ENCODE measurements at places on chromosomes 5 and 9.

GRCh38 chr9:74777136-74777879 is 110.4 kb downstream of the TRPM6 start:
- peak; percentile 52 for DNase-seq

DNA sequence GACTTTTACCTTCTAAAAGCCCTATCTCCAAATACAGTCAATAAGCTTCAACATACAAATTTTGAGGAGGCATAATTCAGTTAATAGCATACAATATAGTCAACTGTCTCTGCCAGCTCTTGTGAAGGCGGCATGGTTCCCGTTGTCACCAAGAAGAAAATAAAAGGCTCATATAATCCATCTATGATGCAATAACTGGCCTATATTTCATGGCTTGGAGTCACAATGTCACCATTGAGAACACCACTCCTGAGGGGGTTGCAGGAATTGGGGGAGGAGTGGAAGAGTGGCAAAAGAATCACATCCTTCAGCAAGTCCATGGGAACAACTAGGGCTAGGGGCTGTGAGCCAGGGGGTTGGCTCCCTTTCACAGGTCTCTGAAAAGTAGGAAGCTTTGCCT is 16.0 kb upstream of the ASTN2 start:
- no peak for DNase-seq

DNA sequence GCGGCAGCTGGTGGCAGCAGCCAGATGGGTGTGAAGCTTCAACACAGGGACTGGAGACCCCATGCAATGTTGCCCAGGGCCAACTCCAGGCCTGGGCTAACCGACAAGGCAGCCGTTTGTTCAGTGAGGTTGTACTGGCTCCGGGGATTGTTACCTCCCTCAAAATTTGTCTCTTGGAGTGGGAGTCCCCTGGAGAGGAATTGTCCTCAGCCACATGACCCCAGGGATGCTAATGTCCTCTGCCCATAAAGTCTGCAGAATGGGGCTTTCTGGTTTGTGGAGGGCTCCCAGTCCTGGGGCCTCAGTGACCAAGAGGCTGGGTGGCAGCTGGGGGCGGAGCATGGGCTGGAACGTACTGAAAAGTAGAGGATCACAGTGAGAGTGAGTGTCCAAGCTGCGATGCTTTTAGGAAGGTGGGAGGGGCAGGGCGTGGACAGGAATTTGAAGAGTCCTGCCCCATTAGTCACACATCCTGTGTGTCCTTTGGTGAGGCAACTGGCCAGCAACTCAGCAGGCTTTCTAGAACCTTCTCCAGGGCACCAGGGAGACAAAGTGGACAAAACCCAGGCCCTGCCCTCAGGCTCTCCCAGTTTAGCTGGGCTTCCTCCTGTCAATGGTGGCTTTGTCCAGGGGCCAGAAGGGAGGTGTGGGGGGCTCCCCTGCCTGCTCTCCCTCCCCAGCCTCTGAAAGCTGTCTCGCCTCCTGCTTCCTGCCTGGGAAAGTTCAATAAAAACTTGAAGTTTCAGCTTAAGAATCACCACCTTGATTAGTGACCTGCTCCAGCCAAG is 114.0 kb downstream of the NSG2 start:
- no peak for DNase-seq

DNA sequence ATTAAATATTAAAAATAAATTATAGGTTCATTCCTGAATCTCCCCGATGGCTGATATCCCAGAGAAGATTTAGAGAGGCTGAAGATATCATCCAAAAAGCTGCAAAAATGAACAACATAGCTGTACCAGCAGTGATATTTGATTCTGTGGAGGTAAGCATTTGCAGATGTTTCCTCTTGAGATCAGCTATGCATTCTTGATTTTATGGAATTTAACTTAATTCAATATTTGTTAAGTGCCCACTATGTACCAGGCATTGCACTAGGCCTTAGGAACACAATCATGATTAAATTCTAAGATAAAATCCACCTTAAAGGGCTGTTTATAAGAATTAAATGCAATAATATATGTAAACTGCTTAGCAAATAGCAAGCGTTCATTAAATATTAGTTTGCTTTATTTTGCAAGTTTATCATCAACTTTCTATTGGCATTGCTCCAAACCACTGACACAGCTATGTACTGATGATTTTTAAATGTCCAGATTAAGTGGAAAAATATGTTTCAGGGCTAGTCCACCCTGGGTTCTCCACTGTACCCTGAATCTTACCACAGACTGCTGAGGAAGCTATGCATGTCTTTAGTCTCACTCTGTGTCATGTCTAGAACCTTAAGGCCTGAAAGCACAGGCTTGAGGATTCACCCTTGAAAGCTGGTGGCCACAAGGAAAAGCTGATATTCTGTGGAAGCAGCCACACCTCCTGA is 33.2 kb downstream of the SLC22A4 start:
- no peak for DNase-seq

GRCh38 chr5:5884593-5884992 is 462.1 kb downstream of the ICE1 start:
- no peak for DNase-seq

GRCh38 chr9:127083138-127083980 is 39.1 kb downstream of the ANGPTL2 start:
- DNase-seq = no peak

- no peak for DNase-seq
Observed at GRCh38 chr5:141615991-141616720, 2.6 kb downstream of the DIAPH1 start.

DNA sequence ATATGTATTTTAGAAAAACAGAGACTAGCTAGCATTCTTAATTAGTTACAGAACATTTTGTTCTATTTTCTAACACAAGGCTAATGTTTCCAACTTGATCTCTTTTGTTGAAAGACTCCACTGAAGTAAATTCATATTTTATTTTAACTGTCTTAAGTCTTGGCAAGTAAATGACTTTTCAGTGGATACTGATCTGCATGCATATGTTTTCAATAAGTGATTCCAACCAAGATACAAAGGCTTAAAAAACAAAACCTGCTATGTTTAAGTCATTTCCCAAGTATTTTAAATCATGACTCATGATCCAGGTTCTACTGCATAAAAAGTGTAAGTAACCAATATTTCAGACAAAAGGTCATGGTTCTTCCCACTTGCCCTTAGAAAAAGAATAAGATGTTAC is 5.7 kb downstream of the CDO1 start:
- DNase-seq = no peak

GRCh38 chr5:3311433-3311832 is 284.2 kb upstream of the IRX1 start:
- no peak for DNase-seq

DNA sequence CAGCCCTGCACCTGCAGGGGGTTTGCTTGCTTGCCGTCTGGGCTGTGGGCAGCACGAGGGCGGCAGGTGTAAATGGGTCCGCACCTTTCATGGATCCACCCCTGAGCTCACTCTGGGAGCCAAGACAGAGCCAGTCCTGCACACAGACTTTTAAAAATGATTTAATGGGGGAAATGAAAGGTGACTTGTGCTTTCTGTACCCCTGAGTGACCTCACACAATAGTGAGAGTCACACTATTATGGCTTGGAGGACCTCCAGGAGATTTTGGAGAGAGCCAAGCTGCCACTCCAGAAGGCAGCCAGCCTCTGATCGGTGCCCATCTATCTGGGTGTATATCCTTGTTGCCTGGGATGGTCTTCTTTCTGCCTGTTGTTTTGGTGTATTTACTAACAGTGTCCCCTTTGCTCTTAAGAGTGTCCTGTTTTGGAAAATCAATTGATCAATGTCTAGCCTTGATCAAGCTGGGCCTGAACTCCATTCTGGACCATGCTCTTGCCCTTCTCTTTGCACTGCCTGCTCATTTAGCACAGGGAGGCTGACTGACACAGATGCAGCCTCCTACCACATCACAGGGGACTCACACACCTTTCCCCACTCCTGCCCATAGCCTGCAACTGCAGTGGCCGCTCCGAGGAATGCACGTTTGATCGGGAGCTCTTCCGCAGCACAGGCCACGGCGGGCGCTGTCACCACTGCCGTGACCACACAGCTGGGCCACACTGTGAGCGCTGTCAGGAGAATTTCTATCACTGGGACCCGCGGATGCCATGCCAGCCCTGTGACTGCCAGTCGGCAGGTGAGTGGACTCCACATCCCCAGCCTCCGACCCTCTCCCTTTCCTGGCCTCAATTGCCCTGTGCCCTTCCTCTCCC is 29.5 kb downstream of the LAMC3 start:
- DNase-seq = no peak

GRCh38 chr5:73558950-73559349 is 6.5 kb downstream of the ANKRA2 start:
- DNase-seq = no peak

- no peak for DNase-seq
Observed at GRCh38 chr9:91994422-91994821, 44.4 kb upstream of the ROR2 start.

DNA sequence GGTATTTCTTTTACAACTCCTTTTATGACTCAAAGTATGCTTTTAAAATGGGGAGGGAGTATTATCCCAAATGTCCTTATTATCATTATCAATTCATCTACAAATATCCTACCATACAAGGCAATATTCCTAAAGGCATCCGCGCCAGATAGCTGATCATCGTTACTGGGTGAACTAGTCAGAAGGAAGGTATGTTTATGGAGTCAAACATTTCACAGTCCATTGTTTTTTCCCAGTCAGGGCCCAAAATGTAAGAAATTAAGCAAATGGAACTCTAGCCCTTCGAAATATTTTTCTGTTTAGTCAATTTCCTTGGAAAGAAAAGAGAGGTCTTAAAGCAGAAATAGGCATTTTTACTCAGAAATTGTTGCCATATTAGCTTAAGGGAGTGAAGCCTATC is 188.5 kb upstream of the CCNG1 start:
- no peak for DNase-seq

GRCh38 chr9:89379508-89380115 is 61.3 kb downstream of the SECISBP2 start:
- no peak for DNase-seq

DNA sequence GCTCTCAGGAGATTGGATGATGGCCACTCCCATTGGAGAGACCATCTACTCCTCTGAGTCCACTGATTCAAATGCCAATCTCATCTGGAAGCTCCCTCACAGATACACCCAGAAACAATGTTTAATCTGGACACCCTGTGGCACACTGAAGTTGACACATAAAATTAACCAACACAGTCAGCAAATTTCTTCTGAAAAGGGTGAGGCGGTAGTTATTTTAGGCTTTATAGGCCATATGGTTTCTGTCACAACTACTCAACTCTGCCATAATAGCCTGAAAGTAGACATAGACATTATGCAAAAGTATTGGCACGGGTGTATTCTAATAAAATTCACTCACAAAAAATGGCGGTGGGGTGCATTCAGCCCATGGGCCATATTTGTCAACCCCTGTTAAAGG is 244.5 kb upstream of the VLDLR start:
- no peak for DNase-seq

DNA sequence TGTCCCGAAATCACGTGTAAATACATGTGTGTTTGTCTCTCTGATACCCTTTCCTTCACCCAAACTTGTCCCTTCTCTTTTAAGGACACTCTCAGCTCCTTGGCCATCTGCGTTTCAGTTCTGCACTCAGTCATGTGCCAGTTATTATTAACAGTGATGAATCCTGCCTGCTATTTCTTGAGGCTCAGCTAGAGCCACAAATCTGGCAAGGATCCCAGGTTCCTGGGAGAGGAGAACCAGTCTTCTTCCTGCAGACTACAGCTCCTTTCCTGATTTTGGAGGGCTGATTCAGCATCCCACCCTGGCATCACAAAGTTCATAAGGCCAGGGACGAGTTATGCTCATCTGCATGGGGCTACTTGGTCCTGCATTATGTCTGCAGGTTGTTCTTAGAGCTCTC is 5.6 kb downstream of the MAMDC2 start:
- no peak for DNase-seq

DNA sequence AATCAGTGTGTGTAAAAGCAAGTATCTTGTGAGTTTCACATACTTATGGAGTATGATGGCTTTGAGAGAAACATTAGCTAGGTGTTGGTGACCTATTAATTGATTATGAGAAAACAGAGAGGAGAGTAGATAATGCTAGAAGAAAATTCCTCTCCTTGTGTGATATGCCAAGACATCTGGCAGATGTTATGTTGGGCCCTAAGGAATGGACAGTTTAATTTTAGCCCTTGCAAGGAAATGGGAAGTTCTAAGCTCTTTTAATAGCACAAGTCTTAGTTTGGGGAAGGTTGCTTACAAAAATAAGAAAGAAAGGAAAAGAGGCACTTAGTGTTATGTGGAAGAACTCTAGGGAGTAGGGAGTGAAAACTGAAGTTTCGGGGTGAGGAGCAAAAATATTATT is 5.1 kb downstream of the ZNF462 start:
- DNase-seq = no peak

- no peak for DNase-seq
Observed at GRCh38 chr9:107008011-107008410, 145.0 kb downstream of the ZNF462 start.

- DNase-seq = no peak
Observed at GRCh38 chr9:116605904-116606341, 81.2 kb upstream of the TRIM32 start.

GRCh38 chr5:143395638-143396352 is 7.7 kb downstream of the NR3C1 start:
- no peak for DNase-seq

- DNase-seq = no peak
Observed at GRCh38 chr5:141729387-141730006, 47.5 kb upstream of the ARAP3 start.

- no peak for DNase-seq
Observed at GRCh38 chr5:150302301-150303069, at the start of gene ARSI. Gene ARSI (minus strand): TSS chr5:150302905. CDS start chr5:150302373, 532 bp downstream.

DNA sequence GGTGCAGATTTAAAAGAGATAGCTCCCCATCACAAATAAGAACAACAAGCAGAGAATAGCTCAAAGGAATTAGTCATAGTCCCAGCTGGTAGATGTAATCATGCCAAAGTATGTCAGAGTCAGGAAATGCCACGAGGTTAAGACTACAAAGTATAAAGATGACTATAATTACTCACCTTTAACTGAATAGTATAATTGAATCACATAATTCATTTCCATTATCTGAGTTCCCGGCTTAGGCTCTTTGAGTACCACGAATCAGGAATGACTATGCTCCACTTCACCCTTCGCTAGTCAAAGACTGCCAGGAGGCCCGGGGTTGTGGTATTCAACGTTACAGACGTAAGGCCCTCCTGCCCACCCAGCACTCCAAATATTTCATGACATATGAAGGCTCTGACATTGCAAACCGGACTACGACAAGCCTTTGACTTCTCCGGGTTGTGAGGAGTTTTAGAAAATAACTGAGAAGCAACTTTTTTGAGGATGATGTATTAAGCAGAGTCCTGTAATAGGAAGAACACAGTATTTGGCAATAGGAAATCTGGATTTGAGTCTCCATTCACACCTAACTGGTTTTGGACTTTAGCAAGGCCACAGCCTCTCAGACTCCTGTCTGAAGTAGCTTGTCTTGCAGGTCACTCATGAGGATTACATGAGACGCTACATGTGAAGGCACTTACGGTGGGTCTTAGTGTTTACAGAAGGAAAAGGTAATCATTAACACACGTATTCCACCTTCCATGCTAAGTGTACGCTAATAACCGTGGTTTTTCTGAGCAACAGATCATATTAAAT is 64.6 kb downstream of the ENC1 start:
- no peak for DNase-seq

- DNase-seq = no peak
Observed at GRCh38 chr5:150160448-150161081, 4.9 kb upstream of the PDGFRB start.

All from stimulated activated CD8-positive, alpha-beta memory T cell treated with anti-CD3 and anti-CD28 coated beads, Interleukin-7, amount 100 ng/mL, for 1 hour (primary cell).